ENCODE measurements at places on chromosomes 16 and 17.

DNA sequence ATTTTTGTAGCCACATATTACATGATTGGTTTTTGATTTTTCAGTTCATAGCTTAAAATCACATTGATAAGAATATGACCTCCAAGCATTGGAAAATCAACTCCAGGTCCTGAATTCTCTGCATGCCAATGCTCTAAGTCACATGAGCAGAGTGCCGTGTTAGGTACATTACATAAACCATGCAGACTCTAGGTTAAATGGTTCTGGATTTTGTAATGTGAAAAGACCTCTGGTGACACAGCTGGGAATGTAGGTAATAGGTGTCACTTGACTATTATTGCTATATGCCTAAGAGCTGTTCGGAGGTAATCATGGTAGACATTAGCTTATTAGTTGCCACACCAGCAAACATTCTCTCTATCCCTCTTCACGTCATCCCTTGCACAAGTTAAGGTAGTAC lies 231.1 kb upstream of the SALL1 start:
- DNase-seq, result no peak

- DNase-seq, result no peak
Measured at GRCh38 chr16:81518439-81518757, 73.8 kb downstream of the CMIP start.

DNA sequence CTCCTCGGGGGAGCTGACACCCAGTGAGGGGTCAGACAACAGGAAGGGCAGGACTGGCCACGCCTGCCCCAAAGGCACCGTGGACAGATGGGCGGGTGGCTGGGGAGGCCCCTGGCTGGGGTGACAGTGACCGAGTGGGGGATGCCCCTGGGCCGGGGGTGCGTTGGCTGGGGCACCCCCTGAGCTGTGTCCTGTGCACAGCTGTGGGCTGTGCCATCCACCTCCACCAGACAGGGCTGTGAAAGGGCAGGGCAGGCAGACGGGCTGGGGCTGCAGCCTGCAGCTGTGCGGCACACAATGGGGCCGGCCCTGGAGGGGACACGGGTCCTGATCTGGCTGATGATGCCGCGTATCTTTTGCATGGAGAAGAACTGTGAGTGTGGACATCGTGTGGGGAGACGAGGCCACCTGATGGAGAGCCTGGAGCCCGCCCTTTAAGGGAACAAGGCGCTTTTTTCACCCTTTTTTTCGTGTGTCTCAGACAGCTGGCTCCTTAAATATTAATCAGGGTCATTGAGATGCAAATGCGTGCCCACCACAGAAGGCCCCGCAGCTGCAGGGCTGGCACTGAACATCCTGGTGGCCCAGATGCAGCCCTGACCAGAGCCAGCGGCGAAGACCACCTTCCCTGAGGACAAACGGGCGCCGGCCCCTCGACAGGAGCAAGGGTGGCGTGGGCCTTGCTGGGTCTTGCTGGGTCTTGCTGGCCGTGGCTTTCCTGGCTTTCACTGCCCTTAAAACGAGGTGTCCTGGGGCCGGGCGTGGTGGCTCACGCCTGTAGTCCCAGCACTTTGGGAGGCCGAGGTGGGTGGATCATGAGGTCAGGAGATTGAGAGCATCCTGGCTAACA lies 42.4 kb upstream of the GNG13 start:
- no peak for DNase-seq

- no peak for DNase-seq
Measured at GRCh38 chr17:7841396-7841914, 7.4 kb downstream of the KDM6B start.

DNA sequence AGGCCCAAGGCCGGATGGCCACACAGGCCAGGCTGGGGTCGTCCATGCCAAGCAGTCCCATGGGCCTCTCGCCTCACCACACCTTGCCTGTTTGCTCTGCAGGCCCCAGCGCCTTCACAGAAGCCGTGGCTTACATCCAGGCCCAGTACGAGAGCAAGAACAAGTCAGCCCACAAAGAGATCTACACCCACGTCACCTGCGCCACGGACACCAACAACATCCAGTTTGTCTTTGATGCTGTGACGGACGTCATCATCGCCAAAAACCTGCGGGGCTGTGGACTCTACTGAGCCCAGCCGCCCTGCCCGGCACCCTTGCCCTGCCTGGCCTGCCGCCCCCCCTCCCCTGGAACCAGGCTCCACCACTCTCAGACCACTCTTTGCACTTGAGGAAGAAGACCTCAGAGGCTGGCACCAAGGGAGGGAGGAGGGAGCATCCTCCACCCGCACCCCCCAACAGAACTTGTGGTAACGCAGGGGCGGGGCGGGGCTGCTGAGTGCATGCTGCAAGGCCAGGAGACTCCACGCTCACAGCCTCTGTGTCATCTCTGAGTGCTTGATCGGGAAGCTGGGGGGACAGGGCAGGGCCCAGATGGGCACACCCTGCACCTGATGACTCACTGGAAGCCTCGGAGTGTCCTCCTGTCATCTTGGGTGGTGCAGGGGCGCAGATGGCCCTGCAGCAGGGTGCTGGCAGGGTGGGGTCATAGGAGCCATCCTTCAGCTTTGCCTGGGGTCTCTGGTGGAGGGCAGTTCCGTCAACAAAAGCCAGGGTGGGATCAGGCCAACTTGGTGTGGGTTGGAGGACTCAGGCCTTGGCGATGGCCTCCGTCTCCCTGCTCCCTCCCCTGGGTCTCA lies 81.5 kb downstream of the AMFR start:
- DNase-seq, result no peak

GRCh38 chr17:76018340-76018680 lies 8.8 kb downstream of the EVPL start:
- DNase-seq, result no peak

- DNase-seq, result no peak
Measured at GRCh38 chr16:49594685-49595498, 221.3 kb downstream of the C16orf78 start.

DNA sequence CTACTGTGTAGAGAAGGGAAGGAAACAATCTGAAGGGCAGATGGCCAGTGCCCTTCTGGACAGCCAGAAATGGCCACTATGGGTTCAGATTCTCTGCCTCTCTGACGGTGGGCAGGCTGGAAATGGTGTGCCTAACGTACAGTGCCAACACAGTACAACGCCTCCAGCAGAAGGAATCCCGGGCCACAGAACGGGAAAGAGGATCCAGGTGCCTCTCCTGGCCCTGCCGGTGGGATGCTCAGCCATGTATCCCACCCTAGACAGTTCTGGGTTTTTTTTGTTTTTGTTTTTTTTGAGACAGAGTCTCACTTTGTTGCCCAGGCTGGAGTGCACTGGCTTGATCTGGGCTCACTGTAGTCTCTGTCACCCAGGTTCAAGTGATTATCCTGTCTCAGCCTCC lies 71.5 kb downstream of the SLC5A11 start:
- DNase-seq, result no peak

- DNase-seq, result no peak
Measured at GRCh38 chr16:57572978-57573728, 30.7 kb downstream of the ADGRG5 start.

DNA sequence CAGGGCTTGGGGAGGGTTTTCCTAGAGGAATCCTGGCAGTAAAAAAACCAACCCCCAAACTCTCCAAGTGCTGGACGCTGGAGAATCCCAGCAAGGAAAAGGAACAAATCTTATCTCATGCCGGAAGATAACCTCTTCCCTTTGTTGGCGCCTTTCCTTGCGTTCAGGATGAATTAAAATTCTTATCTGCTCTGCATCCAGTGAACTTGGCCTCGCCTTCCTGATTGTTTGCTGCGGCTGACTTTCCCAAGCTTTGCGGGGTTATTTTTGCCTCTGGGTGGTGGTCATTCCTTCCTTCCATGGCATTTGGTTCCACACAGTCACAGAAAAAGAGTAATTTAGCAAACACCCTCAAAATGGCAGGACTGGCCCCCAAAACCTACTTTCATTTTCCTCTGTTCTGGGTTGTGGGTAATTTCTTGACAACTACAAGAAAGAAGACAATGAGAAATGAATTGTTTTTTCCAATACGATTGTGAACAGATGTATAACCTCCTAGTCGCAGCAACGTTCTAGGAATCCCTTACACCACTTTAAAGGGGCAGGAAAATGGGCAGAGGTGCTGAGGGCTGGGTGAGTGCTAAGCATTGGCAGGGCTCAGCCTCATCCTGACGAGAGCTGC lies 77.8 kb downstream of the MRC2 start:
- DNase-seq, result no peak

GRCh38 chr17:17196776-17197175 lies 9.4 kb downstream of the PLD6 start:
- DNase-seq, result no peak

GRCh38 chr16:62177351-62178203 lies 141.3 kb upstream of the CDH8 start:
- no peak for DNase-seq

DNA sequence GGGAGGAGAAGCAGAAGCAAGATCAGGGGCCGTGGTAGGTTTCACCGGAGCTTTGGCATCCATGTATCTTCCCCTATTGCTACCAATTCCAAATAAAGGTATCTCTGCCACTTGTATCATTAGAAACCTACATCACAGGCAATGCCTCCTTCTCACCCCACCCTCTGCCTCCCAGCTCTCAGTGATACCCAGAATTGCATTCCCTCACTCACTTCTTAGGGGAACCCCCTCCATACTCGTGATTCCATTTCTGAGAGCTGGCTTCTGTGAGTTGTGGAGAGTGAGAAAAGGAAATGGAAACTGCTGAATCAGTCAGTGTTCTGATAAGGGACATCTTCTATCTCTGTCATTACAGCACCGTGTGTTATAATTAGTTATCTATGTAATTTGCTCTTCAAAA lies 2.3 kb upstream of the CCL3 start:
- no peak for DNase-seq

DNA sequence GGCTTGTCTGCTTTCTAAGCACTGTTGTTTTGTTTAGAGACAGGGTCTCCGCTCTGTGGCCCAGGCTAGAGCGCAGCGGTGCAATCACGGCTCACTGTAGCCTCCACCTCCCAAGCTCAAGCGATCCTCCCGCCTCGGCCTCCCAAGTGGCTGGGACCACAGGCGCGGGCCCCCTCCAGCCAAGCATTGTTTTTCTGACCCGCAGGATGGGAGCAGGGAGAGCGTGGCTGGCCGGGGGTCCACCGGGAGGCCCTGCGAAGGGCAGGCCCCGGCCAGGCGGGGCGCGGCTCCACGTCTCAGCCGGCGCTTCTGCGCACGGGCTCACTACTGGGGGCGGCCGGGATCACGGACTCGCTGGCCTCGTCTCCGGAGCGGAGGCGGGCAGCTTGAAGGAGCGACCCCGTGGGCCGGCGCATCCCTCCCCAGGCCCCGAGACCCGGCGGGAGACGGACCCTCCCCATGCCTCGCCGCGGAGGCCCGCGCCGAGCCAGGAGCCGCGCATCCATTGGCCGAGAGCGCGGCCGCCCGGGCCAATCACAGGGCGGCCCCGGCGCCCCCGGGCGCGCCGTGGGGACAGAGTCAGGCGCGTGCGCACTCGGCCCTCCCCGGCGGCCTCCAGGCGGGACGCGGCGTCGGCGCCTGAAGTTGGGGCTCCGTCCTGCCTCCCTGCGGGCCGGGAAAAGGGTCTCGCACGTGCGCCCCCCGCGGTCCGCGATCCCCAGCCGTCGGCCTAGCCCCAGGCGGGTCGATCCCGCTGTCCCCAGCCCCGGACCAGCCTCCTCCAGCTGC lies 24.9 kb downstream of the ACTG1 start:
- DNase-seq, result no peak

DNA sequence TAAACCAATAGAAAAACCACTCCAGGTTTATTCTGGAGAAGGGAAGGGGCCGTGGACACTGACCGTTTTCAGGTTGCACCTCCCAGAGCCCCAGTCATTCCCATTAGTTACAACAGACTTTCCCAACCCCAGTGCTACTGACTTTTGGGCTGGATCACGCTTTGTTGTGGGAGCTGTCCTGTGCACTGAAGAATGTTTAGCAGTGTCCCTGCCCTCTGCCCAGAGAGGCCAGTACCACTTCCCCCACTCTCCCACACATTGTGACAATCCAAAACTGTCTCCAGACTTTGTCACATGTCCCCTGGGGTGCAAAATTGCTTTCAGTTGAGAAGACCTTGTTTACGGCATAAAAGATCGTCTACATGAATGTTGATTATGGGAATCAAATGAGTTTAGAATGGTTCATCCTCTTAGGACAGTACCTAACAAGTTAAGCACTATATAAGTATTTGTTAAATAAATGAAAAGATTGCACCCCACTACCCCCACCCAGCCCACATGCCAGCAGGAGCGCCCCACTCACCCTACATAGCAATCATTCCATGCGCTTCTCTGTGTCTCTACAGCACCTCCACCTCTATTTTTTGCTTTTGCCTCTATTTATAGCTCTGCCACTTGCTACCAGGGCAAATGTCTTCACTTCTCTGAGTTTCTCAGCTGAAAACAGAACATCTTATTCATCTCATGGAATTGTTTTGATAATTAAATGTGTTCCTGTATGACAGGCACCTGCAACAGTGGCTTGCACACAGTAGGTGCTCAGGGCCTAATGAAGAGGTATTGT lies 104.9 kb downstream of the AXIN2 start:
- DNase-seq, result no peak

DNA sequence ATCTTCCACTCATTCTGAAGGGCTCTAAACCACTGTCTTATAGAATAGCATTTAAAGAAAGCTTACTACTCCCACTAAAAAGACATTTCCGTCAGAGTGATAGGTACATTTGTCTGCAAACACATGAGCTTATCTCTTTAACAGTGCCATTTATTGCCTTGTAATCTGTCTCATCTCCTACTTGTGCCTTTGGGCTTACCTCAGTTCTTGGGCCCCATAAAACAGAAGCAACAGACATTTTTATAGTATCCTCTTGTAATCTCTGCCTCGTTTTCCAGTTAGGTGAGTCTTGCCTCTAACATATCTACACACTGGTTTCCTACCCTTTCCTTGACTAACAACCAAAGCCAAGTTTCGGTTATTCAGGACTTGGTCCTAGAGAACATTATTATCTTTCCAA lies 681.4 kb upstream of the KIF2B start:
- no peak for DNase-seq

- no peak for DNase-seq
Measured at GRCh38 chr17:57881143-57881542, 31.3 kb upstream of the MRPS23 start.

GRCh38 chr17:27217631-27218030 lies 76.3 kb upstream of the WSB1 start:
- DNase-seq, result no peak

DNA sequence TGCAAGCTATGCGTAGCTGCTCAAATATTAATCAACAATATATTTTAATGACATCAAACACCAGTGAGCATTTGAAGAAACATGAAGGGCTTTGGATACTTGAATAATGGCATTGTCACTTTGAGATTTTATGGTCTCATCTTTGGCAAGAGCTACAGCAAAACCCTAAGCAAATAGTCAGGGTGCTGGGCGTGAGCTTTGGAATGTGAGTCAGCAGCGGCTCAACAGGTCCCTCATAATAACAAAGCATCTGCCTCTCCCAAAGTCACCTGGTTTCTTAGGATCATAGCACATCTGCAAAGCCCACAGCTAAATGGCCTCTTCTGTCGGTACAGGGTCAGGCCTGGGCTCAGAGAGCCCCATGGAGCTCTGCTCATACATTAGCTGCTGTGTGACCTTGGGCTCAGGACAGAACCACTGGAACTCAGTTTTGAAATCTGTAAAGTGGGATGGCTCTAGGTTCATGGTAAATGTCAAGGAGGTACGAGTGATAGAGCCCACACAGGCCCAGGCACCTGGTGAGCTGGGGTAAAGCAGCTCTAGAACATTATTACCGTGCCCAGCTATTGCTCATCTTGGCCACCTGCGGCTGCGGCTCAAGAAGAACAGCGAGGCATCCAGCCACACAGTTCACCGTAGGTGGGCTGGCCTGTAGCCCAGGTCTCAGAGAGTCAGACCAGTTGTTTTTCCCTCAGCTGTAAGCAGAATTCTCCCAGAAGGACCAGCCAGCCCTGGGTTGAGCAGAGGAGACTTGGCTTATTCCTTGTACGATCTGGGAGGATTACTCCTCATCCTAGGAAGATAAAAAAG lies 544.5 kb upstream of the CDH11 start:
- peak; percentile 82 for DNase-seq

- no peak for DNase-seq
Measured at GRCh38 chr16:84180519-84181140, 6.2 kb downstream of the TAF1C start.

All from vagina (tissue), 2 donors.